Activated CD8-positive, alpha-beta memory T cell treated with anti-CD3 and anti-CD28 coated beads, Interleukin-2, amount 50 U/mL, for 48 hours (primary cell): ENCODE measurements at places on chromosomes 1 and 21.

DNA sequence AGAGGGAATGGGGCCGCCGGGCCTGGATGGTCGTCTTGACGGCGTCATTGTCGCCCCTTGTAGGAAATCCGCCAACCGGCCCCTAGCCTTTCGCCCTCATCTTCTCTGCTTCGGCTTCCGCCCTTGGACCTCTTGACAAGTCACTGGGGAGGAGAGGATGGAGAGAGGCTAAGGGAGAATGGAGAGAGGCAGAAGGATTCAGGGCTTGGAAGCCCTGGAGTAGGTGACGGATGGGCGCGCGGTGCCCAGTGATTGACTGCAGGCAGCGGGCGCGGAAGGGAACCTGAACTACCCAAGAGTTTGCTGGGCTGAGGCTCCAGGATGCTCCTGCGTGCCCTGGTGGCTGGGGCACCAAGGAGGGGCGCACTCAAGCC, 651 bp downstream of the PDE4B start:
- DNase-seq, result no peak

- no peak for DNase-seq
Measured at GRCh38 chr21:44576025-44576420, 2.5 kb downstream of the KRTAP10-4 start.

DNA sequence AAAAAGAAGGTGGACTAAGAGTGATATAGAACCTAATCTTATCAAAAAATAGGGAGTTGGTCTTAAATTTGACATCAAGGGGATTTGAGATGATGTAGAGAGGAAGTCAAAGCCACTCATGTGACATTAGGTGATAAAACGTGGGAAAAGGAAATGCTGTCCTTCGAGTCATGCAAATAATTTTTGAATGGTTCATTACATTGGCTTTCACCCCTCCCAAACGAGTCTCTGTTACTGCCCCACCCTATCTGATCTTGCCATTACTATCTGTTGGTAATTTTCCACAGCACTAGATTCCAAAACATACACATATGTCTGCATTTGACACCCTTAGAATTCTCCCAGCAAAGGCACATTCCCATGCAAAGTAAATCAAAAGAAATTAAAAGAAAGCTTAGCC, 531.1 kb upstream of the ADAMTS5 start:
- no peak for DNase-seq

GRCh38 chr1:247338723-247339275, 7.1 kb upstream of the ZNF496 start:
- DNase-seq, result no peak
